ENCODE measurements at places on chromosomes 5 and 9. TPM values are rescaled to one million over a fixed set of nuclear protein-coding genes. Genes with fewer than 3 reads are reported as not detected.

The PAEP gene
- total RNA-seq = not detected

The FRRS1L gene
- total RNA-seq = 0.50 TPM

The CBY3 gene
- total RNA-seq = not detected

The SPATA31D4 gene
- total RNA-seq = not detected

The C9orf50 gene
- total RNA-seq = 0.44 TPM

Measured in smooth muscle cell of trachea (primary cell).